ENCODE measurements at places on chromosomes 1 and 21.

DNA sequence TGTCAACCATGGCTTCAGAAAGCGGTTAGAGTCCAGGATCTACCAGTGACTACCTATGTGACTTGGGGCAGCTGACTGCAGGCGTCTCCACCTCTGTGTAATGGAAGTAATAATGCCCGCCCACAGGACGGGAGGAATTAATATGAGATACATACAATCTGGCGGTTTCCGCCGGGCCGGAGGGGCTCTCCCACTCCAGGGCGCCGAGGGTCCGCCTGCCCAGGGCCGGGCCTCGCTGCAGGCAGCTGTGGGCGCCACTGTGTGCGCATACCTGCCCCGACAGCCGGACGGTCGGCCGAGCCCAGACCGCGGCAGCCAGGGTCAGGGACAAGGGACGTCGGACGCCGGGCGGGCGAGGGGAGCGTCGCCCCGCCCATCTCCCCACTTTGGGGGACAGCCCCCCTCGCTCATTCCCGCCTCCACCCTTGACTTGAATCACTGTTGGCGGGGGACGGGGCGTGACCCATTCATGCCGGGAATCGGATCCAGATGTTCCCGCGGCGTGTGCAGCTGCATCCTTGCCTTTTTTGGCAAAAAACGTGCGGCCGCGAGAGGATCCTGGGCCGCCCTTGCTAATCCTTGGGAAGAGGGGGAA is 6.0 kb upstream of the SF3A3 start:
- DNase-seq, result no peak

DNA sequence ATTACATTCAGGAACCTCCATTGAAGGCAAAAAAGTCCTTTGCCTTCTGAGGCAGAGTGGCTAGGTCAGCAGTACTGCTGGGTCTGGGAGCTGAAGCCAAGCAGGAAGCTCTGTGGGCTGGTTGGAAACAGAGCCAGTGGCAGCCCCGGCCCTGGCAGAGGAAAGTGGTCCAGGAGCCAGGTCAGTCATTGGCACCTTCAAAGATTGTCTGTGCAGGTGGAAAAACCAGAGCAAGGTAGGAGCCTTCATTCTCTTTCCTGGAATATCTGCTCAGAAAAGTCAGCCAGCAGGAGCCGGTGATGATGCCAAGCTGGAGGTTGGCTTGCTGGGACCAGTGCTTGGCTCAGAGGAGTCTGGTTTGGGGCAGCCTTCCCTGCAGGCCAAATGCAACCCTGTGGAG is 12.5 kb upstream of the DISP3 start:
- DNase-seq, result no peak

DNA sequence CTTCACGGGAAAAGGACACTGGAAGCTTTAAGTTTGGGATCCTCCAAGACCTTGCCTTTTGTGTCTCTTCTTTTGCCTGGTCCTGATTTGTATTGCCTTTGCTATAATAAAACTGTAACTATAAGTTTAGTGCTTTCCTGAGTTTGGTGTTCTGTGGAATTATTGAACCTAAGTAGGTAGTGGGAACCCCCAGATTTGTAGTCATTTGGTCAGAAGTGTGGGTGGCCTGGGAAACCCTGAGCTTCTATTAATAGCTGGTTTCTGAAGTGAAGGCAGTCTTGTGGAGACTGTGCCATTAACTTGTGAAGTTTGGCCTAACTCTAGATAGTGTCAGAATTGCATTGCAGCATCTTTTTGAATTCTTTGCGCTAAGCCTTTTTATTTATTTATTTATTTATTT is 6.8 kb upstream of the MYCL start:
- DNase-seq, result no peak

DNA sequence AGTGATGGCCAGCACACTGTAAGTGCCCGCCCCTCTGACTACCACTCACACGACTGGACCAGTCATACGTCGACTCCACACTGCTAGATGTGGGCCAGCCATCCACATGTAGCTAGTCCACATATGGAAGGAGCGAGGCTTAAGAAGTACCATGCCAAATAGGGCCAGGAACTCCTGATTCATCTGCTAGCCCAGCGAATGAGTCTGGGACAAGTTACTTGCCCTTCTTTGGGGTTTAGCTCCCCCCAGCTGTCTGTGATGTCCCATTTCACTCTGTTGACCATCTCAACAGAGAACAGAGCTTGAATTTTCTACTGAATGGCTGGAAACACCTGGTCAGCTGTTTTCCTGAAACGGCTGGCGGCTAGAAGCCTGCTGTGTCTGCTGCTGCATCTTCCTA is 5.8 kb downstream of the CSRP1 start:
- DNase-seq, result no peak

DNA sequence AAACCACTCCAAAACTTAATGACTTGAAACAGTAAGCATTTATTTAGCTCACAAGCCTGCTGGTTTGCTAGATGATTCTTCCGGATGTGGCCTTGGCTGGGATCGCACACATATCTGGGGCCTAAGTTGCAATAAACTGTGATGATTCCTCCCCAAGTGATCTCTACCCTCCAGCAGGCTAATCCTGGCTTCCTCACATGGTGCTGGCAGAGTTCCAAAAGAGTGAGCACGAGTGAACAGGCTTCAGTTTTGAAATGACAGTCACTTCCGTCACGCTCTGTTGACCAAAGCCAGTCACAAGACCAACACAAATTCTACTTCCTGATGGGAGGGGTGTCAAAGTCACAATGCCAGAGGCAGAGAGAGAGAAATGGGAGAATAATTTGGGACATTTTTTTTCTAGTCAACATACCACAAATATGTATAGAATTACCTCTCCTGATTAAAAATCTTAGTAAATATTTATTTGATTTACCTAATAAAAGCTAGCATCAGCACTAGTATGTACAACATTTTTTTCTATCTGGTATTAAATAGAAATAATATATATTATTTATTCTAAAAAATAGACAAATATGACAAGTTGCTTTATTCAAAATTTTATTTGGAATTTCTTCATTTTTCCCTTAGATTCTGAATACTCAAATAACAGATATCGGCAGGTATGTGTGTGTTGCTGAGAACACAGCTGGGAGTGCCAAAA is 292.7 kb downstream of the TPR start:
- DNase-seq, result peak; percentile 1

DNA sequence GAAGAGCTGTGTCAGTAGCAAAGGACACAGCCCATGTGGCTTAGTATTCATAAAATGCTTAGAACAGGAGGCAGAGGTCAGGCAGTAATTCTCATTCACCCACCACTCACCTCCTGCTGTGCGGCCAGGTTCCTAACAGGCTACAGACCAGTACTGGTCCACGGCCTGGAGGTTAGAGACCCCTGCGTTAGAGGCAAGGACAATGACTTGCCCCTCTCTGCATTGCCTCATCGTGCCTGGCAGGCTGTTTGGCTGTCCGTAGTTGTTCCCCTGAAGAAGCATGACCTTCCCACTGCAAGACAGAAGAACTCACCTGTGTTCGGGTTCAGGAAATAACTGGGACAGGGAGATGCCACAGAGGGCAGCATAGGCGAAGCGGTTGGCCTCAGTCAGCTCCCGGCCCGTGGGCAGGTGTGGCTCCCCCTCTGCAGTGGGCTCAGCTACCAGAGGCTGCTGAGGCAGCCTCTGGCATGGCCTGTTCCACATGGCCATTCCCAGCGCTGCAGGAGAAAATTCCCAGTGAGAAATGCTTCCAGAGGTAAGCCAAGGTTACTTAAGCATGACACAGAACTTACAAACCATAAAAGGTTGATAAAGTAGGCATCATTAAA is 19.3 kb downstream of the TMCO4 start:
- no peak for DNase-seq

DNA sequence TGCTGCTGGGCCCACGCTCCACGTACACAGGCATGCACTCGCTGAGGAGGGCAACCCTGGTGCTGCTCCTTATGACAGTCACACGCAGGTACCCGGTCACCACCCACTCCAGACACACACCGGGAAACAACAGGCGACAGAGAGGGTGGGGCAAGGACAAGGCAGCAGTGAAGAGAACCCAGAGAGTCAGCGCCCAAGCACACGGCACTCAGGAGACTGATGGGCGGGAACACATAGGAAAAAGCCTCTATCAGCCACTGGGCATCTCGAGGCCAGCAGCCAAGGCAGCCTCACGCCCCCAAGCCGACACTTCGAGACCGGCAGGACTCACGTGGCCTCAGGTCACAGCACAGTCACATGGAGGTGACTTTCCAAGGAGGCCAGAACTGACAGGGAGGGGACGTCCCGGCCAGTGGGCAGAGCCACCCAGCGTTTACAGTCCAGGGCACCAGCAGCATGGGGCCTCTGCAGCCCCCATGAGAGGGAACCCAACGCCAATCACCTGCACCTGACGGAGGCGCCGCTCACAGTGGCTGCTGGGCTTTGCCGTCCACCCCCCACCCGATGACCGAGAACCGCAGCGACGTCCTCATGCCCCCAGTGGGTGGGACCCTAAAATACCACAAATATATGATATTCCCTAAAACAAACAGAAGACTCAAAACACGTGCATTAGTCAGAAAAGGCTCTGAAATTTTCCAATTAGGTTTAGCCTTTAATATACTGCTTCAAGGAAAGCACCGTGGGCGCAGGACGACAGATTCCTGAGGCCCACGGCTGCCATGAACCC is 19.7 kb downstream of the PTTG1IP start:
- no peak for DNase-seq

- DNase-seq, result no peak
These were observed 43.5 kb downstream of the WLS start for GRCh38 chr1:68188644-68189340.

- DNase-seq, result no peak
These were observed 98.2 kb upstream of the ARTN start for GRCh38 chr1:43835082-43836021.

- no peak for DNase-seq
These were observed 13.3 kb upstream of the EIF4G3 start for GRCh38 chr1:21189906-21190500.

DNA sequence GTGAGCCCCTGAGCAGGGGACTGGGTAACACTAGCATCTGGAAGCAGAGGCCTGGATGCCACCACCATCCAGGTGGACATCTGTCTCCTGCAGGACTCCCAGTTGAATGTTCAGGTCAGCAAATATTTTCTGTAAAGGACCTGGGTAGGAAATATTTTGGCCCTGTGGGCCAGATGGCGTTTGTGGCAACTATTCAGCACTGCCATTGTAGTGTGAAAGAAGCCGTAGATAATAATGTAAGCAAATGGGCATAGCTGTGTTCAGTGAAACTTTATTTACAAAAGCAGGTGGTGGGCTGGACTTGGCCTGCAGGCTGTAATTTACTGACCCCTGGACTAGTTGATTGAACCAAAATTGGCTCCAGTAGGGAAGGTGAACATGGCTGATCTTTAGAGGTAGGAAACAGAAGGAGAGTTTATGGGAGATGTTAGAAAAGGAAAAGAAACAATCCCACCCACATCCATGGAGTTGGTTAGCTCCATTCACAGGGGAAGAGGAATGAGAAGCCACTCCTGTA is 20.0 kb upstream of the CD101 start:
- no peak for DNase-seq

DNA sequence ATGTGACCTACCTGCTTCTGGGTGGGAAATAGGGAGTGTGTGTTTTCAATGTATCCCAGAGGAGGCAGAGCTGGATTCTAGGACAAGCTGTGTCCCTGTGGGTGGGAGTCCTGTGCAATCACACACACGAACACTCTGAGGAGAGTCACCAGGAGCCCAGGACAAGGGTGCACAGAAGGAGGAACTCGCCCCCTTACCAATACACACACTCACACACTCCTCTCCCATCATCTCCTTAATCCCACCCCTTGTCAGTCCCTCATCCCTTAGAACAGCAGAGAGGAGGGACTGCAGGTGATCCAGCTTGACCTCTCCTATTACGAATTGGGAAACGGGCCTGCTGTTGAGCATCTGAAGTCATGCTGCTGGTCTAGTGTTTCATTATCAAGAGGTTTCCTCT is 8.5 kb upstream of the MYBPHL start:
- DNase-seq, result no peak

- no peak for DNase-seq
These were observed 22.3 kb downstream of the KIF17 start for GRCh38 chr1:20695515-20695914.

DNA sequence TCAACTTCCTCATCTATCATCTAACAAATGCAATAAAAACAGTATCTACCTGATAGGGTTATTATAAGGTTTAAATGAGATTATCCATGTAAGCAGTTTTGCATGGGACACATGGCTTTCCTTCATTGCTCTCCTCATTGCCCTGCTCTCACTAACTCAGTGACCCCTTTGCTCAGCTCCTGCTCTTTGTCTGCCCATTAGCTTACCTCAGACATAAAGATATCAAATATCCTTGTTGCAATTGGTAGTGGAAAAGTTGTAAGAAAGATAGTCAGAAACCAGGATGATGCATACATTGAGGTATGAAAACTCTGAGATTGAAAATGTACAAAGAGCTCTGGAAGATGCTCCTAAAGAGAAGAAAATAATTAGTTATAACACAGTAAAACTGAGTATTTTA is 89.8 kb downstream of the EVI5 start:
- DNase-seq, result no peak

DNA sequence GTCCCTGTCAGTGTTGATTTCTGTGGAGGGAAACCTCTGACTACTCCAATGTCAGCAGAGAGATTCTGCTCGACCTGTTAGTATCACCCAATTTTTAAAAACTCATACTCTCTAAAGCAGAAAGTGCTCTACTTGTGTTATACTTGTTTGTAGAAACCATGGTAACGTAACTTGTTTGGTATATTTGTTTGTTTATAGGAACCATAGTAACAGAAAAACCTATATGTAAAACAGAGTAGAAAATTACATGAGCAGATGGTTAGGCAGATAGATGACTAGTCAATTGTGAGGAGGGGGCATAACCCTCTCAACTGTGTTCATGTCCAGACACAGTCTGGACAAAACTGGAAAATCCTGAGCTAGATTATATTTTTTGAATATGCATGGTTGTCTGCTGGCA is 6.7 kb downstream of the TRIM45 start:
- DNase-seq, result no peak

DNA sequence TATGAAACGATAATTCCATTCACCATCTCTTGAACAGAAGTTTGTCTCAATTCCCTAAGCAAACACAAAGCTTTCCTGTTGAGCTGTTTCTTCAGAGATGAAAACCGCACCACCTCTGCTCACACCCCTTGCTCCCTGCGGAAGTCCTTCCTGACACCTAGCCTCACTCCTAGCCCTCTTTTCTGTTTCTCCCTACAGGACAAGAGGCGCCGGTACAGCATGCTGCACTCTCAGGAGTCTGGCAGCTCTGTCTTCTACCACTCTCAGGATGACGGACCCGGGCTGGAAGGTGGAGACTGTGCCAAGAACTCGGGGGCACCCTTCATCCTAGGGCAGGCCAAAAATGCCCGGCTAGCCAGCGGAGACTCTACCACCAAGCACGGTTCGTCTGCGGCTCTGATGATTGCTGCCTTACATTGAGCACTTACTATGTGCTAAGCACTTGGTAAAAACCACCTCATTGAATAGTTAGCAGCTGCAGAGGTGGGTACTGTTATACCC is 45.5 kb downstream of the VWA5B1 start:
- no peak for DNase-seq

GRCh38 chr1:229133151-229133550 is 137.8 kb upstream of the RAB4A start:
- no peak for DNase-seq

GRCh38 chr1:175788586-175789252 is 45.3 kb upstream of the TNR start:
- no peak for DNase-seq

Measured in GM12891 (cell line).